Naive thymus-derived CD4-positive, alpha-beta T cell (primary cell): ENCODE measurements at places on chromosomes 12 and 14. TPM values are rescaled to one million over a fixed set of nuclear protein-coding genes. Genes with fewer than 3 reads are reported as not detected.
A peak's percentile ranks its signal among the peaks of the same experiment; 100 is the strongest.

Gene KLRC2
- polyA plus RNA-seq: not detected

Gene GPRC5D
- polyA plus RNA-seq: not detected

Gene TAS2R30
- polyA plus RNA-seq: 0.18 TPM

Gene TMPRSS12
- polyA plus RNA-seq: not detected

GRCh38 chr12:11645391-11645790, 4.1 kb upstream of the ETV6 start:
- H3K4me3 ChIP-seq: no peak overlapping the region
- no peaks in the 10 kb centered on the region for H3K36me3 ChIP-seq
- no peak overlapping the region for H3K27ac ChIP-seq
- no peak for DNase-seq

- H3K4me3 ChIP-seq: no peak overlapping the region
- no peak for DNase-seq
- H3K27me3 ChIP-seq: no peaks in the 10 kb centered on the region
- H3K36me3 ChIP-seq: no peaks in the 10 kb centered on the region
Observed at GRCh38 chr12:34334953-34335743, 312.9 kb downstream of the ALG10 start.

DNA sequence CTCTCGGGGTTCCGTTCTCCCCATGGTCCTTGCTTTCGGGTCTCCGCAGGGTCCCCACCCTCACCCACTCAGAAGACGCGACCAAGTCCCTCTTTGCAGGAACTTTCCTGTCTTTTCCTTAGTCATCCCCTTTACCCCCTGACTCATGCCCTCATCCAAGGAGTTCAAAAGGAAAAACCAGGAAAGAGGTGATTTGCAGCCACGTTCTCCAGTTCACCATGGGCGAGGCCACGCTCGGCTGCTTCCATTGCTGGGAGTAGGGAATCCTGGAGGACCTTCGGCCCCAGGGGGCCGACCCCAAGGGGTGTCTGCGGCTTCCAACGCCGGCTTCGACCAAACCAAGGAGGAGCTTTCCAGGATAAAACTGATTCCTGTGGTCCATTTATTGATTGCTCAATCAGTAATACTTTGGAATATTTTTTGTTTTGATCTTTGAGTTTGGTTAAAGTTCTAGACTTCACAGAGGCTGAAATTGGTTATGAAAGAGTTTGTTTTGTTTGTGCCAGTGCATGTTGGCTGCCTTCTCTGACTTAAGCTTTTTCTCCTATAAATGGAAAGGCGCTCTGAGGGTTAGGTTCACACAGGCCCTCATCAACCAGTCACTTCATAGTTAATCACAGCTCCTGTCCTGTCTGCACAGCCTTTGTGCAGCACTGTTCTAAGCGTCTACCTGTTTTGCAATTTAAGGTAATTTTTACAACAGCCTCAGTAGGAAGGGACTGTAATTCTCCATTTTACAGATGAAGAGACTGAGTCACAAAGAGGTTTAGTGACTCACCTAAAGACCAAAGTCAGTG, 827 bp downstream of the ALDH2 start:
- no peaks in the 10 kb centered on the region for H3K4me1 ChIP-seq
- H3K4me3 ChIP-seq: peak overlapping the region; percentile 47
- no peaks in the 10 kb centered on the region for H3K36me3 ChIP-seq
- H3K27ac ChIP-seq: no peak overlapping the region
- H3K27me3 ChIP-seq: no peaks in the 10 kb centered on the region

DNA sequence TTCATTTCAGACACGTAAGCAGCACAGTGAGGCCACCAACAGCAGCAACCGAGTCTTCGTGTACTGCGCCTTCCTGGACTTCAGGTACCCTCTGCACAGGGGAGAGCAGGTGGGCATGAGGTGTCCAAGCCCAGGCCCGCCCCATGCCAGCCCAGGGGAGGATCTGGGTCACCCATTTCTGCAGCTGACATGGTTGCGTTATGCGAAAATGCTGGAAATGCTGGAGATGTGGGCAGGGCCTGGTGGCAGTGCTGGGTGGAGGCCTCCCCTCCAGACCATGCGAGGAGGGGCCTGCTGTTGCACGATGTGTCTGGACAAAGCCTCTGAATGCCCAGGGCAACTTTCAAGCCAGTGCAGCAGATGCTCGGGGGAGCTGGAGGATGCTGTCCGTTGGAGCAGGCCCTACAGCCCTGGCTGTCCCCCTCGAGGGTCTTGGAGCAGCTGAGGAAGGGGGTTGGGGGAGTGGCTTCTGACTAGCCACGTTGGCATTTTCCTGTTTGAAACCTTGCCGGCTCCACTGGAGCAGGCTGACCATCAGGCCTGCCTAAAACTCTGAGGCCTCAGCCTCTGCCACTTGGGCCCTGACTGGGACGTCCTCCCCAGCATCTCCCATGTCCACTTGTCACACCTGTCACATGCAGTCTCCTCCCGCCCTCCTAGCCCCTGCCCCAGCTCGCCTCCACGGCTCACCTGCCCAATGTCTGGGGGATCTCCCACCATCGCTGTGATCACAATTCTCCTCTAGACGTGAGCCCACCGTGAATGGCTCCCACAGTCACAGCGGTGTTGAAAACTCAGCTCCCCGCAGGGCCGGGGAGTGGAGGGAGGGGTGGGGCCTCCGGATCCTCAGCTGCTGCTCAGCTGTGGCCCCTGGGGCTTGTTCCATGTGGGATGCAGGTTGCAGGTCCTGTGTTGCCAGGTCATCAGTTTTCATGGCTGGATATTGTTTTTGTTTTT, 123.4 kb downstream of the ADGRD1 start:
- no peaks in the 10 kb centered on the region for H3K4me1 ChIP-seq
- no peaks in the 10 kb centered on the region for H3K36me3 ChIP-seq
- no peak overlapping the region for H3K4me3 ChIP-seq

DNA sequence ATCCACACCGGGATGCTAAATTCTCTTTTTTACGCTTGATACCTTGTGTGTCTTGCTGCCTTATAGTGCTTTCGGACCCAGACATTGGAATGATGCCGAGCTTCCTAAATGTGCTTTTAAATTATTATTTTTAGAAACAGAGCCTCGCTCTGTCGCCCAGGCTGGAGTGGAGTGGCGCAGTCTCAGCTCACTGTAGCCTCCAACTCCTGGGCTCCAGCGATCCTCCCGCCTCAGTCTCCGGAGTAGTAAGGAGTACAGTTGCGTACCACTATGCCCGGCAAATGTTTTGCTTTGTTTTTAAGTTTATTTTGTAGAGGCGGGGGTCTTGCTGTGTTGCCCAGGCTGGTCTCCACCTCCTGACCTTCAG, 489 bp upstream of the EML5 start:
- H3K4me1 ChIP-seq: peaks cover 7% of the 10 kb centered on the region
- peak overlapping the region; percentile 87 for H3K4me3 ChIP-seq
- H3K27me3 ChIP-seq: no peaks in the 10 kb centered on the region
- peak overlapping the region; percentile 78 for H3K27ac ChIP-seq

DNA sequence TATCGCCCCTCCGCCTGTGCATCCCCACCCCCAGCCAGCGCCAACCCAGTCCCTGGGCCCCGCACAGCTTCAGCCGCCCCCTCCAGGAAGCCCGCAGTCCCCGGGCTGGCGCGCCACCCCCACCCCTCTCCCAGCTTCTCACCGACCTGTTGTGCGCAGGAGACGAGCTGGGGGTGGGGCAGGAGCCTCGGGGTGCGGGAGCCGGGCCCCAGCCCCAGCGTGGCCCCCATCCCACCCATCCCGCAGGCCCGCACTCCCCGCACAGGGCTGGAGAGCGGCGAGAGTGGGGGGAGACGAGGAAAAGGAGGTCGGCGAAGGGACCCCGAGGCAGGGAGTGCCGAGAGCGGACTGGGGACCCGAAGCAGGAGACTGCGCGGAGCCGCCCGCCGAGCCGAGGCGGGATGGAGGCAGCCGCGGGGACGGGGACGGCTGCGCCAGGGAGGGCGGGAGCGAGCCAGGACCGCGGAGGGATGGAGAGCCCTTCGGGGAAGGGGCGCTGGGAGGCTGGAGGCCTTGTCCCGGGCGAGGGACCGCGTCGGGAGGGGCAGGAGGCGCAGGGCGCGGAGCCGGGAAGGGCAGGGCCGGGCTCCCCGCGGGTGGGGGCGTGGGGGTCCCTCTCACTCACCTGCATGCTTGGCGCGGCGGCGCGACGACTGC, 498 bp downstream of the PIANP start:
- H3K36me3 ChIP-seq: no peaks in the 10 kb centered on the region
- peaks cover 8% of the 10 kb centered on the region for H3K4me1 ChIP-seq
- no peak for DNase-seq
- peak overlapping the region; percentile 37 for H3K4me3 ChIP-seq
- H3K27me3 ChIP-seq: peaks cover 6% of the 10 kb centered on the region

GRCh38 chr14:70113211-70113610, 75.5 kb downstream of the SLC8A3 start:
- H3K4me1 ChIP-seq: no peaks in the 10 kb centered on the region
- no peaks in the 10 kb centered on the region for H3K36me3 ChIP-seq
- no peak for DNase-seq
- H3K27me3 ChIP-seq: no peaks in the 10 kb centered on the region

DNA sequence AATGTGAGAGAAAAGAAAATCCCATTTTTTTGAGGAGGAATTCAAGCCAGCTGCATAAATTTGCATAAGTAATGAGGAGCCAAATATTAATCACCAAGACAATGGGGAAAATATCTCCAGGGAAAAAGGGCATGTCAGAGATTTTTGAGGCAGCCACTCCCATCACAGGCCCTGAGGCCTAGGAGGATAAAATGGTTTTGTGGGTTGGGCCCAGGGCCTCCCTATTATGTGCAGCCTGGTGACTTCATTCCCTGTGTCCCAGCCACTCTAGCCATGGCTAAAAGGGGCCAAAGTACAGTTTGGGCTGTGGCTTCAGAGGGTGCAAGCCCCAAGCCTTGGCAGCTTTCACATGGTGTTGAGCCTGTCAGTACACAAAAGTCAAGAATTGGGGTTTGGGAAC, 1051.0 kb upstream of the FOXG1 start:
- H3K4me3 ChIP-seq: no peak overlapping the region
- H3K4me1 ChIP-seq: no peaks in the 10 kb centered on the region
- no peaks in the 10 kb centered on the region for H3K36me3 ChIP-seq
- no peak overlapping the region for H3K27ac ChIP-seq
- DNase-seq: no peak
